ENCODE measurements at places on chromosomes 2 and 18.
A peak's percentile ranks its signal among the peaks of the same experiment; 100 is the strongest.

DNA sequence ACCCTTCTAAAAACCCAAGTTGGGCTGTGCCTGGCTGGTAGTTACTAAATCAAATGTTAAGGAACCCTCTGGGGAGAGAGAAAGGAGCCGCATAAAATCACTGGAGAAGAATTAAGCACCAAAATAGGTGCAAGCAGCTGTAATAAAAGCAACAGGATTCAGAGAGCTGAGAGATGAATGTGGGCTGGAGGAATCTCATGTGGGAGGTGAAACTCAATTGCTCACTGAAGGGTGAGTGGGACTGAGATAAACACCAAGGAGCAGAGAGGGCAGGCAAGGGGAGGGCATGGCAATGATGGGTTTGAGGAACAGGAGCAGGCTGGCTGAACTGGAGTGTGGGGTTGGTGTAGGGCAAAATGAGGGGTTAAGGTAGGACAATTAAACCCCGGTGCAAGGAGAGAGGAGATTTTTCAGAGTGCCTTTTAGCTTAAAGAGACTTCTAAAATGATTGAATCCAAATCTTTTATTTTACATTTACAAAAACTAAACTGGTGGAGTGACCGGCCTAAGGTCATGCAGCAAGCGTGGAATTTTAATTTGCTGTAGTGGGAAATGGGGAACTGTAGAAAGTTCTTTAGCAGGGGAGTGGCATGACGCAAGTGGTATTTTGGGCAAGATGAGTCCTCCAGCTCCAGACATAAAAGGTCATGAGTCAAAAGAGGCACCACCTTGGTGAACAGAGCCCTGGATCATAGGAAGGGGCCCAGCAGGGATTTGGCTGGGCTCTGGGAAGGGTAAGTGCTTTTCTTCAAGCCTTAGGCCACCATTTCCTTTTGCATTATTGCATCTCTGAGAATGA is 10.5 kb downstream of the PLB1 start:
- no peak for DNase-seq

DNA sequence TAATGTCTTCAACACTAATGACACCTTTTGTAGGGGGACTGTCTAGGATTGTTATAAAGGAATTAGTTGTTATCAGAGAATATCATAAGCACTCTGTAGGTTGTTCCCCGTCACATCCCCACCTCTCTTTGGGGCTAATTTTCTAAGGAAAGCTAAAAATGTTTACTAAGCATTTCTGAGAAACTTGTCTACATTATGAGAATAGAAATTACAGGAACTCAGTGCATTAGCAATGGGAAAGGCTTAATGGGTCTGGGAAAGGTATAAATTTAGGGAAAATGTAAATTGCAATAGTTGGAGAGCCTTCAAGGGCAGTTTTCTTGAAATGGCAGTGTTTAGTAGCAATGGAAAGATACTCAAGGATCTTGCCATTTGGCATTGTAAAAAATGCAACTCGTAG is 257.2 kb upstream of the NRP2 start:
- no peak for DNase-seq

DNA sequence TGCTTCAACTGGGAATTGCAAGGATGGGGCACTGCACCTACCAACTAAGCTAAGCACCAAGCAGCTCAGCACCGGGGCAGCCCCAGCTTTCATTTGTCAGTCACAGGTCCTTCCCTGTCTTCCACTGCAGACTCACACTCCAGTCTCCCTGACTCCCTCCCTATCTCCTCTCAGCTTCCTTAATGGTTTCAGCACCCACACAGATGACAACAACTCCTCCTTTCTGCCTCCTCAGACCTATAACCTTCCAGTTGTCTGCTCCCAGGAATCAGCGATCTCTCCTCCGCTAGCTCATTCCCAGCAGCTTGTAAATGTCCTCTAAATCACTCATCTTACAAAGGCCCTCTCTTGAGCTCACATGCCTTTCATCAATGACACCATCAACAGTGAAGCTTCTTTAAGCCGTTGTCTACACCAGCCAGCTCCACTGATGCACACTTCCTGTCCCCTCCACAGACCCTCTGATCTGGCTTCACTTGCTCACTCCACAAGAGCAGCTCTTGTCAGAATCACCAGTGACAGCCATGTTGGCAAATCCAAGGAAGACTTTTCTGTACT is 32.1 kb downstream of the CLASP1 start:
- DNase-seq: no peak

GRCh38 chr2:237171396-237171795 is 85.7 kb downstream of the COPS8 start:
- DNase-seq: peak; percentile 12

DNA sequence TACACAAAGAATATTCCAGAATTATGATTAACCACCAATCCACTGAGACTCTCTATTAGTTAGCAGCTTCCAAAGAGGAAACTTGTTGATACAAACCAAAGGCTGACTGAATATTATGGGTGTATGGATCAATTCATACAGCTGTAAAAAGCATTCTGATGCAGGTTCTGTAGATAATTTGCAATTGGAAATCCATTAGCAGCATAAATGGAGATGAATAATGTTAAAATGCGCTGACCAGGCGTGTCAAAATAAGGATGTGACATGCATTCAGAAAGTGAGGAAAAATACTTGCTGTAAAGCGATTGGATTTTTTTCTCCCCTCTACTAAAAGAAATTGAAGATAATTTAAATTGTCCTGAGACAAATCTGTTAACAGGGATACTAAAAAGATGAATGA is 169.0 kb upstream of the DDX18 start:
- no peak for DNase-seq

DNA sequence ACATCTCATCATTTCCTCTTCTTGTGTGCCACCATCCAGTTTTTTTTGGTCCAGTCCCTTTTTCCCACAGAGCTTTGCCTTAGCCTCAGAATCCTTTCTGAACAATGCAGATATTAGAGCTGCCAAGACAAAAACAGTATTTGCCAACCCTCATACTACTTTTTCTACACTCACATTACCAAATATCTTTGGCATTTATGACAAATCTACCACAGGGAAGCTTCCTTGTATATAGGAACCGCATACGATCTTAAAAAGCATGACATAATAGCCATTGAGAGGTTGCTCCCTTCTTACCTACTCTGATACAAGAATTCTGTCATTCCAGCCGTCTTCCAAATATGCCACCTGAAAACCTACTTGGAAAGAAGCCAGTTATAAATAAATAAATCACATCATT is 9.4 kb downstream of the ZNF24 start:
- DNase-seq: no peak

GRCh38 chr2:119137502-119137901 is 21.0 kb downstream of the C1QL2 start:
- no peak for DNase-seq

- DNase-seq: no peak
Measured at GRCh38 chr2:239158641-239159475, 242.0 kb downstream of the HDAC4 start.

DNA sequence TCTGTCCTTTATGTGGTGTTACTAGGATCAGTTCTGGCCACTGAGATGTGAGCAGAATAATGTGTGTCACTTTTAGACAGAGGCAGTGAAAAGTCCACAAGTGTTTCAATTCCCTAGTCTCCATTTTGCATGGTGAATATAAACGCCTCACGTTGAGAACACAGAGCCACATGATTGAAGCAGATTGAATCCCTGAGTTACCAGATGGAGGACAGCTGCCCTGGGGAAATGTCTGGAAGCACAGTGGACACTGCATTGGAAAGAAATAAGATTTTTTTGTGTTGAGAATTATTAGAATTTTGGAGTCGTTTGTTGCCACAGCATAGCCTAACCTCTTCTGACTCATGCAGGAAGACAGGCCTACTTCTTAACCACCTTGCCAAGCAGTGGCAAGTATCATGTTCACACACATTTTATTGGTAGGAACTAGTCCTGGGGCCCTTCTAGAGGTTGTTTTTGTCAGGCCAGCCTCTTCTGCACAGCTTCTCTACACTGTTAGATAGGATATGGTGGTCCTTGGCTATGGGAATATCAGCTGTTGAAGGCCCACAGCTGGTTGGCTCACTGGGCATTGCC is 188.6 kb downstream of the TMEM182 start:
- DNase-seq: no peak

- DNase-seq: no peak
Measured at GRCh38 chr2:9401646-9402371, 21.5 kb downstream of the ITGB1BP1 start.

DNA sequence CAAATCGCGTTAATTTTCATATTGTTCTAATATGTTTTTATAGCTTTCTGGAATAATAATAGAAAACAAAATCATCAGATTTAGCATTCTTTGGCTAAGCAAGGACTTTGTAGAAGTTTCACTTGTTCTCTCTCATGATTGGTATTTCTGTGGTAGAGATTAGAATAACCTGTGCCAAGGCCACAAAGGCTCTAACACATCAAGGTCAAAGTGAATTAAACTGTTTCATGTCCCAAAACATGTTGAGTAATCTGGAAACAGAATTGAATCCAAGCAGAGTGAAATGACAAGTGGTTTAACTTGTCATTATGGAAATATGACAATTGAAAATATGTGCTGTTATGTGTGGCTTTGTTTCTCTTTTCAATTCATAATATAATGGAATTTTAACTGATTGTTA is 617.4 kb downstream of the CCDC85A start:
- DNase-seq: no peak

DNA sequence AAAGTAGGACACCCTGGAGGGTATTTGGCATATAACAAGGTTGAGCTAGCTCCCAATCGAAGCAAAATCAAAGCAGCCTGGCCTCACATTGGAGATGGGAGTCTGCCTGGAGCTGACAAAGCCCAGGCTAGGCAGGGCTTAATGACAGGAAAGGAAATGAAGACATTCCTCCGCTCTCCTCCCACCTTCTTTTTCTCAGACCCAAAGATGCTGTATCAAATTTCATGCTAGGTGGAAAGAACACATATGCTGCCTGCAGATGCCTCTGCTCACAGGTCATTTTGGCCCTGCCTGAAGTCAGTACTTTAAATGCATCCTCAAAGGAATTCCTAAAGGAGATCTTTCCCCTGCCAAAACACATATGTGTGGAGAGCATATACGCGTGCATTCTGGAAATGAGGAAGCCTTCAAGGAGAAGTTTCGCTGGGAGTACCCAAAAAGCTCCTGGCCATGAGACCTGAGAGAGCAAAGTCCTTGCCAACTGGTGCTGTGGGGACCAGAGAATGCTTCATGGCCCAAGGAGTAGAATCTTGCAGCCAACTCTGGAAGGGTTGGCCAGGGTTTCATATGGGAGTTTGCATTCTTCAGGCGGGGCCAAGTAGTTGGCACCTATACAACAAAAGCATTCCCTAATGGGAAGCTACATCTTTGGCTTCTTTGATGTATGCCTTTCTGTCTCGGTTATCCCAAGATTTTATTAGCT is 88.0 kb downstream of the AQP4 start:
- peak; percentile 23 for DNase-seq

DNA sequence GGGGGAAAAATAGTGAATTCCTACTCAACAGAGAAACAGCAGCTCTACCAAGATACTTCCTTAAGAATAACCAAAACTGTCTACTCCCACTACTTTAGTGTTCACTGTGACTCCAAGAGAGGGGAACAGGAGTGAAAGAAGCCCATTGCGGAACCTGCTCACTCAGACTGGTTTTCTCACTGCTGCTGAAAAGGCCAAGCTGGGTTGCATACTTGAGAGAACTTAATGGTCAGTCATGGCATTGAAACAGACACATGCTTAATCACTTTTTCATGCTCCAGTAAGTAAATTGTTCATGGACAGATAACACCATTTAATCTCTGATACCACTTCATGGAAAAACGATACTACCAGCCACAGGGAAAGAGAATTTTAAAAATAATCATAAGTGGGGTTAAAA is 35.7 kb upstream of the SLC8A1 start:
- peak; percentile 40 for DNase-seq

DNA sequence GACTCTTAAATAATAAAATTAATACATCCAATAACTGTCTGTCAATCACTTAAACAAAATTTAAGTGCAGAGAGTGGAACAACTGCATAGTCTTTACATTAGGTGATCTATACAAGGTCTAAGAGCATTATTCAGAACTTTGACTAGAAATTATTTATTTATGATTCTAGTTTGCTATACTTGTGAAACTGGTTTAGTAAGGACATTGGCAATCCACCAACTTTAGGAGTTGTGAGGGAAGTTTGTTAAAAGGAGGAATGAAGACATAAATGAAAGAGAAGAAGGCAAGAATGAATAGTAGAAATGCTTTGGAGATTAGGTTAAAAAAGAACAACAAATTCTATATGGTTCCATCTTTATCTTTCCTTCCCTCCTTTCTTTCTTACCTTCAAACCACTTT is 217.5 kb downstream of the GPD2 start:
- DNase-seq: no peak

GRCh38 chr18:1435487-1435886 is 530.8 kb downstream of the ADCYAP1 start:
- no peak for DNase-seq

- no peak for DNase-seq
Measured at GRCh38 chr2:50707196-50707595, 324.7 kb downstream of the NRXN1 start.

DNA sequence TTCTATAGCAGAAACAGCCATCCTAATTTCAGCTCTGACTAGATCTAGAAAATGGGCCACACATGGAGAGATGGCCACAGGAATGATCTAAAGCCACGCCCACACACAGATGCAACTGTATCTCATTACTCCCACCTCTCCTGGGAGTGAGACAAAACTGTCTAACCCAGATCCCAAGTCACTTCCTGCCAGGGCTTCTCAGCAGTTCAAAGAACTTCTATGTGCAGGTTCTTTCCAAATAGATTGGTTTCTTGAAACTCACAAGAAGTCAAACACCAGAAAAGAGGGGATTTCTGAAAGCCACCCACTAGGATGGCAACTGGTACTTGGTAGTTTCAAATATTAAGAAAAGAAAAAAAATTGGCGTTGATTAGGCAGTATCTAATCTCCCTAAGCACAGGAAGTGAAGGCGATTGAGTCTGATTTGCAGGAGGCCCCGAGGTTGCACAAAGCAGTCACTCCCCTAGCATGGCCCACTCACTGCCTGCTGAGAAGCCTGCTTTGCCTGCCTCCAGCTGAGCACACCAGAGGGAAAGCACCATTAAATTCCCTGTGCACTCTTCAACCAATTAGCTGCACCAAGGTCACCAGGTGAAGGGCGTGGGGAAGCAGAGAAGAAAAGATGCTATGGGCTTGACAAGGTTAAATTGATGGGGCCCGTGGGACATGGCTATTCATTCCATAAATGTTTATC is 51.1 kb downstream of the PAPOLG start:
- DNase-seq: no peak

DNA sequence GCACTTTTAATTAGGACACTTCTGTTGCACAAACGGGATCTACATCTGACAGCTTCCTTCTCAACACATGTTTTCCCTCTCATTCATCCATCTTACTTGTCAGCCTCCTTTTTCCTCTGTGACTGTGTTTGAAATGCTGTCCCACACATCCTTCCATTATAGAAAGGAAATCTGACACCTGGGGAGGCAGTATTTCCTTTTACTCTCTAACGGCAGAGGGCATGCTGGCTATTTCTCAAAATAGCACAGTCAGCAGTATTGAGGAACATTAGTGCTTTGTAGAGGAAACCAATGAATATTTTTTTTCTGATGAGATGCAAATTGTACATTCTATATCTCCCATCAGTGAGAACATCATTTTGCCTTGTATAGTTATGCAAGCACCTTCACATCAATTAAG is 668.7 kb downstream of the SLC4A3 start:
- no peak for DNase-seq

GRCh38 chr2:128384446-128384845 is 65.8 kb upstream of the HS6ST1 start:
- no peak for DNase-seq

- no peak for DNase-seq
Measured at GRCh38 chr18:44758861-44759631, 78.4 kb downstream of the SETBP1 start.

All from NCI-H524 (cell line).